ENCODE measurements at places on chromosomes 6 and 20.

DNA sequence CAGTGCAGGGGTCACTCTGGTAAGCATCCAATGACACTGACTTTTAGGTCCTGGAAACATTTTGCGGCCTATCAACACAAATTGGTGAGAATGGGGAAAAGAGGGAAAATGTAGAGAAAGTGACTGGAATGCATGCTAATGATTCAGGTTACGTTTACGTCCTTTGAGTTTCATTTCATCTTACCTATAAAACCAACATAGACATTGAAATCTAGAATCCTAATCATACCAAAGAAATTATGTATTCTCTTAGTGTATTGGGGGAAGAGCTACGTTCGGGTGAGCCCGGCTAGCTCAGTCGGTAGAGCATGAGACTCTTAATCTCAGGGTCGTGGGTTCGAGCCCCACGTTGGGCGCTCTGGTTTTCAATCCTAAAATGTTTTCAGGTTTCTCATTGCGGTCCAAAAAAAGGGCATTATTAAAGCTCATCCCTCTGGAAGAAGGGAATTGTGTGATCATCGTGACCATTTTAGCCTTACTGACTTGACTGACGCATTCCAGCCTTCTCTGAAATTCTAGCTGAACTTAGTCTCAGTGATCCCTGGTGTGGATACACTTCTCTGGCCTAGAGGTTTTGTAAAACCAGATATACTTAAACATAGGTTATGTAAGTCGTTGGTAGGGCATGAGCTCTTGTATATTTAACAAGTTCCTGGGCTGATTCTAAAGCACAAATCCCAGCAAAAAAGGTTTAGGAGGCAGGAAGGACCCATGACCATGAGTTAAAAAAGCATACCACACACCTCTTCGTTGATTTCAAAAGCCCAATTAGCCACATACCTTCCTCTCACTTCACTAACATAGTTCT, 18.3 kb downstream of the HMGN4 start:
- no peak for DNase-seq

GRCh38 chr6:113558431-113558830, 298.7 kb upstream of the MARCKS start:
- no peak for DNase-seq

DNA sequence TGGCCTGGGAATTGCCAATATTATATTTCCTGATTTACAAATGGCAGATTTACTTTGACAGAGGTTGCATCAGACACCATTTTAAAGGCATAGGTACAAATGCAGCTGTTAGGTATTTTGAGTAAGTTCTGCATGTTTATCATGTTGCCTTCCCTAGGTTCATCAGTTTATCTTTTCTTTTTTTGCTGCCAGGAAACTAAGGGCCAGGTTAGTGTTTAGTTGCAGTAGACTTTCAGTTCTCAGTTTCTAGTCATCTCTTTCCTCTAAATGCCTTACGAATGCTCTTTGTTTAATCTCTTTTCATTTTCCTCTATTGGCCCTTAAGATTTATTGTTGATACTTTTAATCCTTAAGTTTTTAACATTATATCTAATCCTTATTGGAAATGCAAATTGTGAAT, 129.9 kb downstream of the SMAP1 start:
- no peak for DNase-seq

DNA sequence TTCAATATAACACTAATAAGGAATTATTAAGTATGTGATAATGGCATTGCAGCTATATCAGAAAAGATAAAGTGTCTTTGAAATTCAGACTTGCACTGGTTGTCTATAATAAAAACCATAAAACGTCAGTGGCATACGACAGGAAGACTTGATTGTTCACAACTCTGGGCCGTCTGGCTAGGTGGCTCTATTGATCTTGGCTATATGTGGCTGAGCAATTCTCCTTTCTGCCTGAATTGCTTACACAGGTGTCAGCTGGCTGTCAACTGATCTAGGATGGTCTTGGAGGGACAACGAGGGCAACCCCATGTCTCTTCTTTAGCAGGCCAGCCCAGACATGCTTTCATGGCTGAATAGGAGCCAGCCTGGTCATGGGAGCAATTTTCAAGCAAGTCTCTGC, 359.1 kb downstream of the QKI start:
- DNase-seq = no peak

DNA sequence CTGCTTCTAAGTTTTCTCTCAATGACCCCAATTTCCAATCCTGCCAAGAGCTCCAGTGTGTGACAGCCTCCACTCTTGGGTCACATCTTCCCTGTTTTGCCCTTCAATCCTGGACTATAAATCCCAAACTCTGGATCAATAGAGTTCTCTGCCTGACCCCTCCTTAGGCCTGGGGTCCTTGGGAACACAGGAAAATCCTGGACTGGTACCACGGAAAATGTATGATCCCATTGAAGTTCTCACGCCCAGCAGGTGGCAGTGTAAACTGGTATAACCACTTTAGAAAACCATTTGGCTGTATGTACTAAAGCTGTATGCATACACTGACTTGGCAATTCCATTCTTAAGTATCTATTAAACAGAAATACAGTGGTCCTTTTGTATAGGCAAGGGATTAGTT, 98.0 kb downstream of the SNAP25 start:
- DNase-seq = no peak

- DNase-seq = no peak
Observed at GRCh38 chr6:31094389-31094881, 17.9 kb downstream of the C6orf15 start.

DNA sequence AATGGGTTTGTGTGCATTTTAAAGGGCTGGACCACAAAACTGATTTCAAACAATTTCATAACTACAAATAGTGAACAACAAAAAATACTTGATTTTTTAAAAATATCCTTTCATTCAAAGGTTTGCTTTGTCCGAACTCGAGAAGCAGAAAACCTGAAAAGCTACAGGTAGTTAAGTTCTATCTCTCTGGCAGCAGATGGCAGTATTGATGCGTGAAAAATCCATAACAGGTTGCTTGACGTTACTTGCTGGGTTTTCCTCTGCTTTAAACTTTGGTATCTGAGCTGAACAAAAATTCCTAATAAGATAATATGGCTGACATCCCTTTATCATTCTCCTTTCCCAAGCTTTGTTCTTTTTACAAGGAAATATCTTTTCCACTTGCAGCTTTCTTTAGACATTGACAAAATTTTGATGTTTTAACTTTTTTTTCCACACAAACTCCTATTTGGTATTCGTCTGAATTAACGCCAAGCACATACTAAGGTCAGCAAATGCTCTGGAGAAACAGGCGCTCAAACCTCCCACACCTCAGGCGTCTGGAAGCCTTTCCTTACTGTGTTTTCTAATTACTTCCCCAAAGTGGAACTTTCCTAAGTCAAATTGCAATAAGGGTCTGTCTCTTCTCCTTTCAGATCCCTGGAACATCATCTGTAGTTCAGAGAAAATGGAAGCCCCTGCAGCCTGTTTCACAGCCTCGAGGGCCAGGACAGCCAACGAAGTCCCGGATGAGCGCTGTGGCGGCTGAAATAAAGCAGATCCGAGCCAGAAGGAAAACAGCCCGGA, 50.3 kb upstream of the GFRAL start:
- no peak for DNase-seq

DNA sequence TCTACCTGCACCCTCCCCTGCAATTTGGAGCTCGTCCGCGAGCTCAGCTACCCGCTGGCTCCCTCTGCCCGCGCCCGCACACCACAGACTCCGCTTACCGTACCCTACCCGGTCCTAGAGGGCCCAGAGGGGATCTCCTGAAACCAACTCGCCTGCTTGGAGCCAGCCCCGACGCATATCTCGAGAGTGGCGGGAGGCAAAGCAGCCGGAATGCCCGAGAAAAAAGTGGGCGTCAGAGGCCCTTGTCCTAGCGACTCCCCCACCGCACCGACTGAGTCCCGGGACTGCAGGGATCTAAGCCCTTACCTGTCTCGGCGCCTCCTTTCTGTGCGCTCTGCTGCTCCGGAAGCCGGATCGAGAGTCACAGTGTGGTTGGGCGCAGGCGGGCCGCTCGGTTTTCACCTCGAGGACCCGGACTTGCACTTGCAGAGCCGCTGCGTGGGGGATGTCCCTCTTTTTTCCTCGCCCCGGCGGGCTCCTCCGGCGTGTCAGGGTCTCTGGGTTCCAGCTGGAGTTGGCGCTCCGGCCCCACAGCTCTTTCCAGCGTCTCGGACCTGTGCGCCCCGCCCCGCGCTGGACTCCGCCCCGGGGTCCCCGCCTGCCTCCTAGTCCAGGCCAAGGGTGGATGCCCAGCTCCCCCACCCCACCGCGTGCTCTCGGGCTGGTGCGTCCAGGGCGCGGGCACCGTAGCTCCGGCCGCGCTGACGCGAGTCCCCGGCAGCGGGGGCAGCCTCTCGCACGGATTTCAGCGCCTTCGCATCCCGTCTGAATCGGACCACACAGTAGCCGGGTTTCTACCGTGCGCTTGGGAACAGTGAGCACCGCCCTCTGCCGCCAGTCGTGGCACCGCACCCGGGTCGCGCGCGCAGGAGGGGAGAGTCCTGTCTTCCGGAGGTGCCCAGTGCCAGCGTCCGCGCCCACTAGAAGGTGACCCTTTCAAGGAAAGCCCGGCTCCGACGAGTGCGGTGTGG, at the start of gene PROKR2:
Gene PROKR2 (minus strand): TSS at position 767 of the 971 bp plus-strand sequence. CDS start 2,585 bp downstream, outside the sequence.
- DNase-seq = no peak

DNA sequence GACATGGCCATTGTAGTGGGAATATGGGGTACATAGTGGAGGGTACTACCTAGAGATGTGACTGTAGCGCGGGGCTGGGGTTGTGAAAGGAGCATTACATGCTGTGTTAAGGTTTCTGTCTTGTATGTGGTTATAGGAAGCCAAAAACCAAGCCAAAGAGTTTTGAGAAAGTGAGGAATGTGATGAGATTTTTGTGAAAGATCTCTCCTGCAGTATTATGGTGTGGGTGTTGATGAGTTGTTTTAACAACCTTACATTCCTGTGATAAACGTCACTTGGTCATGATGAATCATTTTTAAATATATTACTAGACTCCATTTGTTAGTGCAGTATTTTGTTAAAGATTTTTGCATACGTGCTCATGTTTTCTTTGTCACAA, 48.9 kb downstream of the ZFAND3 start:
- DNase-seq = no peak

GRCh38 chr6:122202576-122203137, 196.8 kb upstream of the HSF2 start:
- DNase-seq = no peak

- DNase-seq = no peak
Observed at GRCh38 chr6:103027271-103027931, 1633.9 kb downstream of the GRIK2 start.

DNA sequence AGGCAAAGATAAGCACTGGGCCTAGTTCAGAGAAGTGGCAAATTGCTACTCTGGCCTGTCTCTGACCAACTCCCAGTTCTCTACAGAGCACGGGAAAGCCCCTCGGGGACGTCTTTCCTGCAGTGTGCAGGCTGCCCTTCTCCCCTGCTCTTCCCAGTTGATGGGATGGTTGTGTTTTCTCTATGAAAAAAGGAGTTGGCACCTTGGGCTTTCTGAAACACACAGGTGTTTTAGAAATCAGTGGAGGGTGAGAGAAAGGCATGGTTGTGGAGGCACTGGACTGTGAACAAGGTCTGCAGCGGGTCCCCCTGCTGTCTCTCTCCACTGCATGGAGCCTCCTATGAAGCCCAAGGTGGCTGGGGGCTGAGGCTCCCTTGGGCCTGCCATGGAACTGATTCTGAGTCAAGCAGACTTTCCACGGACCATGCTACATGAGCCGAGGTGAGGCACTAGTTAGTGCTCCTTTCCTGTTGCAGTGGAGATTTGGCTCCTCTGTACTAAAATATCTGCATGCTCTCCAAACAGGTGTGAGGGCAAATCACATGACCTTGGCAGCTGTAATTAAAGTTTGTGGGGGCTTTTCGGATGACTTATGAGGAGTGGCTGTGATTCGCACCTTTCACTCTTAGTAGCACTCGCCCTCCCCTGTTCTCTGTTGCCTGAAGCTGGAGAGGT, 16.3 kb downstream of the GTSF1L start:
- no peak for DNase-seq

GRCh38 chr6:39886871-39887270, 47.4 kb downstream of the MOCS1 start:
- no peak for DNase-seq

GRCh38 chr20:38211200-38212097, 46.4 kb upstream of the TGM2 start:
- no peak for DNase-seq

GRCh38 chr6:13767121-13767808, 47.1 kb downstream of the MCUR1 start:
- peak; percentile 21 for DNase-seq

DNA sequence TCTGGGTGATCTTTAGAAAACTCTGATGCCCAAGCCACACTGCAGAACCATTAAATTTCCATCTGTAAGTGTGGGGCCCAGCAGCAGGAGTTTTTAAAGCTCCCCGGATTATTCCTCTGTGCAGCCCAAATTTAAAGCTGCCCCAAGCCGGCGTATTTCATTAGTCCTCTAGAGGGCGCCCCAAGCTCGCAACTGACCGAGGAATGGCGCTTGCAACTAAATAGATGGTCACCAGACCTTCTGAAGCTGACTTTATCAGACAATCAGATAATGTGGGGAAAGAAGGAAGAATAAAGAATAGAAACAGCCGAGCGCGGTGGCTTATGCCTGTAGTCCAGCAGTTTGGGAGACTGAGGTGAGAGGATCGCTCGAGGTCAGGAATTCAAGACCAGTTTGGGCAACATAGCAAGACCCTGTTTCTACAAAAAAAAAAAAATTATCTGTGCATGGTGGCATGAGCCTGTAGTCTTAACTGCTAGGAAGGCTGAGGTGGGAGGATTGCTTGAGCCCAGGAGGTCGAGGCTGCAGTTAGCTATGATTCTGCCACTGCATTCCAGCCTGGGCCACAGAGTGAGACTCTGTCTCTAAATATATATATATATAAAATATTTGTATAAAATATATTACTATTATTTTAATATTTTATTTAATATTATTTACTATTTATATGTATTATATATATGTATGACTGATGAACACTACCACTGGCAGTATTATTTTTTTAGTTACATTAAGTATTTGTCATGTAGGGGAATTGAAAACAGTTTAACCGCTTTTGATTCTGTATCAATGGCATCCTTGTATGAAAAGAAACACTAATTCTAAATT, 56.0 kb downstream of the OTOR start:
- DNase-seq = no peak

GRCh38 chr20:40640667-40641066, 48.4 kb downstream of the MAFB start:
- no peak for DNase-seq

GRCh38 chr6:102907181-102907580, 1513.7 kb downstream of the GRIK2 start:
- DNase-seq = no peak

GRCh38 chr6:15368186-15368585, 122.3 kb downstream of the JARID2 start:
- DNase-seq = no peak
